ENCODE measurements at places on chromosomes 6 and 20.

DNA sequence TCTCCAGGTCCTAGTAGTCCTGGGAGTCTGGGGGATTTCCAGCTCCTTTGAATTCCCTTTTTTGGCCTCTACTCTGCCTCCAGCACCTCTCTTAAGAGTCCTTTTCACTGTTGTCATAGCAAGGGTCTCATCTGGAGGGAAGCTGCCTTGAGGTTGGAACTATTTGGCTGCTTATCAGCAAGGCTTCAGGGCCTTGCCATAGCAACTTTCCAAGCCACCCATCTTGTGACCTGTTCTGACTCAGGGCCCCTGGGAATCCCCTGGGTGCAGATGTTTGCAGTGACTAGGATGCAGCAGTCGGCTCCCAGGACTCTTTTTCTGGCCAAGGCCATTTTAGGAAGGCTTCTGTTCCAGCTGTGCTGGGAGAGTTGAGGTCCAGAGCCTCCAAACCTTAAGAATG is 12.4 kb downstream of the PKIG start:
- DNase-seq, result peak; percentile 33

GRCh38 chr20:54468082-54468481 is 7.3 kb upstream of the DOK5 start:
- no peak for DNase-seq

DNA sequence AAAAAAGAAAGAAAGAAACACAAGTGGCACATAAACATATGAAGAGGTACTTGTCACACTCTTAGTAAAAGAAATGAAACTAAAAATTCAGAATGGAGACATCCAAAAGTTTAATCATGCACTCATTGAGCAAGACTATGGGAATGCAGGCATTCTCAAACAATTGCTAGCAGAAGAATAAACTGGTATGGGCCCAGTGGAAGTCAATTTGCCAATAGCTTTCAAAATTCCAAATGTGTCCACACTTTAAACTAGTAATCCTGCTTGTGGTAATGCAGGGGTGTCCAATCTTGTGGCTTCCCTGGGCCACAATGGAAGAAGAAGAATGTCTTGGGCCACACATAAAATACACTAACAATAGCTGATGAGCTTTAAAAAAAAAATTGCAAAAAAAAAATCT is 97.4 kb downstream of the EPB41L2 start:
- peak; percentile 67 for DNase-seq

GRCh38 chr6:130118236-130118635 is 99.9 kb downstream of the L3MBTL3 start:
- no peak for DNase-seq

GRCh38 chr20:7387638-7388193 is 552.5 kb downstream of the HAO1 start:
- DNase-seq, result no peak

DNA sequence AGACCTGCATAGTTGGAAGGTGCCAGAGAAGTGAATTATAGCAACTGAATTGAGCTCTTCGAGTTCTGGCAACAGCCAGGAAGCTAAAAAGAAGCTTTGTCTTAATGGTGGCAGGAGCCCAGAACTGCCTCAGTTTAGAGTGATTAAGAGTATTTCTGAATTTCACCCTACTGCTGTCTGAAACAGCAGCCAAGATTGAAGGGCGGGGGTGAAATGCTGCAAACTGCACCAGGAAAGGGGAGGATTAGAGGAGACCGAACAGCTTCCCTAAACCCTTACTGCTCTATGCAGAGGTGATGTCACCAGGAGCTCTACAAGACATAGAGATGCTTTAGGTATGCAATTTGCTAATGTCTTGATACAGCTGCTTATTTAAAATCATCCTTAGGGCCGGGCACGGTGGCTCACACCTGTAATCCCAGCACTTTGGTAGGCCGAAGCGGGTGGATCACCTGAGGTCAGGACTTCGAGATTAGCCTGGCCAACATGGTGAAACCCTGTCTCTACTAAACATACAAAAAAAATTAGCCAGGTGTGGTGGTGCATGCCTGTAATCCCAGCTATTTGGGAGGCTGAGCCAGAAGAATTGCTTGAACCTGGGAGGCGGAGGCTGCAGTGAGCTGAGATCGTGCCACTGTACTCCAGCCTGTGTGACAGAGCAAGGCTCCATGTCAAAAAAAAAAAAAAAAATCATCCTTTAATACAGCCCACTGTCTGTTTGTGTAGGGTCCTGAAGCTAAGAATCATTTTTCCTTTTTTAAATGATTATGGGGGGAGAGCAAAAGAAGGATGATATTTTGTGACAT is 91.7 kb upstream of the IYD start:
- DNase-seq, result no peak

DNA sequence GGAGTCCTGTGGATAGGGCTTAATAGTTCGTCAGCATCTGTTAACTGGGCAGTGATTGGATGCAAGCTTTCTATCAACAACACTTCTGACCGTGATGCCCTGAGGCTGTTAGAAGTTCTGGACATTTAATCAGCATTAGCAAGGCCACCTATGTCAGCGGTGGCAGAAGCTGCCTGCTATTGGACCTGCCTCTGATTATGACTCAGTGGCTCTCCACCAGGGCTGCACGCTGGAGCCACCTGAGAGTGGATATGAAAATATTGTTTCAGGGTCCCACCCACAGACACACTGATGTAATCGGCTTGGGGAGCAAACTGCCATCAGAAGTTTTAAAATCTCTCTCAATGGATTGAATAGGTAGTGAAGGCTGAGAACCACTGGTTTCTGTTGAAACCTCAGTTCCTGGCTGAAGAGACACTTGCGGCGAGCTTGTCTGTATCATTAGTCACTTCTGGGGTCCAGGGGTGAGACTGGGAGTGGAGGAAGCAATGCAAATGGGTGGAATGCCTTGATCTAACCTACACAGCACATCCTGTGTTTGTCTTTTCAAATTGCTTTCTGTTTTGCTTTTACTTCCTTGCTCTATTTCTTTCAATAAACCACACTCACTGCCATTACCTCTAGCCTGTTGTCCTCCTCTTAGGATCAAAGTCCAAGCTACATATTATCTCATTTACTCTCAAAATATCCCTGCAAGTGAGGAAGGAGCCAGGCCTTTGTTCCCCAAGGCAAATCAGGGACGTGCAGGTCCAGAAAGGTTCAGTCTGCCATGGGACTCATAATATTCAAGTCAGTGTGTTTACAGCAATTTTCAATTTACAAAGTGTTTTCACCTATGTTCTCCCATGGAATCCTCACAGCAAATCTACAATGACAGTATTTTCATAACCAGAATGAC is 4.2 kb downstream of the CLIC5 start:
- no peak for DNase-seq

DNA sequence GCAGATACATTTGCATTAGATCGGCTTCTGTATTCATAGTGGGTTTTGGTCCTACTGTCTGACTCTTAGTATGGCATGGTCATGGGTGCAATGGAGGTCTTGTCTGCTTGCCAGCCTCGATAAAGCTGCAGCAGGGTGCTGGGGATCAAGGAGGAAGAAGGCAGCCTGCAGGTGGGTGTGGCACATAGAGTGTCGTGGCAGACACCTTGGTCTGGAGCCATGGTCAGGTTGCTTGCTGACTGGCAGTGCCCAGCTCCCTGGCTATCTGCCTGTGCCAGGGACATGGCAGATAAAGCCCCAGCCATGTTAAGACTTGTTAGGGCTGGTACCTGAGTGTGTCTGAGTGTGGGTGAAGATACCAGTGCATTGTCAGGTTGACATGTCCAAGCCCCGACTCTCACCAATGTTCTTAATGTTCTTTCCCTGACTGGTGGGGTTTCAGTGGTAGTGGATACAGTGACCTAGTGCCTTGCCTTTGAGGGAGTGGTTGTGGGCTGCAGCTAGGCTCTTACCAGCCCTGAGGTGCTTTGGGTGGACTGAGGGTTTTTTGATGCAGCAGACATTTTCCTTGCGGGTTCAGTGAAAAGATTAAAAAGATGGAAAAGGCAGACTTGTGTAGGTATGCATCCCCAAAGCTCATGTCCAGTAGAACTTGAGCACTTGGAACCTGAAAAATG is 1.8 kb downstream of the FAM83D start:
- no peak for DNase-seq

GRCh38 chr20:61127311-61128039 is 124.6 kb upstream of the CDH4 start:
- peak; percentile 90 for DNase-seq

DNA sequence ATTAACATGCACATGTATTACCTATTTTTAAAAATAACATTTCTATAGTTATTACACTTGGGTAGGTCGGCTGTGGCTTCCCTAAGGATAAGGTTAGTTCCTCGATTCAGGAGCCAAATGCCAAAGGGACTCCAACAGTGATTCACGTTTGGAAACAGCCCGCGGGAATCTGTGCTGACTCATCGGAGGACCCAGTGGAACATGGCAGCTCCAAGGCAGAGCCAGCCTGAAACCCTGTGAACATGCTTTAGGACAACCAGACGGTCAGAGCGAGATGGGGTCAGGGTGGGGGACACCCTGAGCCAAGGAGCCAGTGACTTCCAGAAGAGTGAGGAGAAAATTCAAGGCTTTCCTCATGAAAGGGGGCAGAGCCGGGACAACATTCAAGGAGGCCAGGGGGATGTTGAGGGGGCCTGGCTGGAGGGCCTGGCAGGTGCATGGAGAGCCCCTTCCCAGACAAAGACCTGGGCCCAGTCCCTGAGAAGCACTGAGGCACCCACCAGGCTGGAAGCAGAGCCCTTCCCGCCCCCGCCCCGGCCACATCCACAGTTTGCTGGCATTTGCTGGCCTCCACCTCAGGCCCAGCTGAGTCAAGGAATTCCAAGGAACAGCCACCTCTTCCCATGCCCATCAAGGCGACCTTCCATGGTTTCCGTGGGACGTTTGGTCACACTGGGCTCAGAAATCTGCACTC is 133.2 kb downstream of the SNX5 start:
- peak; percentile 74 for DNase-seq

DNA sequence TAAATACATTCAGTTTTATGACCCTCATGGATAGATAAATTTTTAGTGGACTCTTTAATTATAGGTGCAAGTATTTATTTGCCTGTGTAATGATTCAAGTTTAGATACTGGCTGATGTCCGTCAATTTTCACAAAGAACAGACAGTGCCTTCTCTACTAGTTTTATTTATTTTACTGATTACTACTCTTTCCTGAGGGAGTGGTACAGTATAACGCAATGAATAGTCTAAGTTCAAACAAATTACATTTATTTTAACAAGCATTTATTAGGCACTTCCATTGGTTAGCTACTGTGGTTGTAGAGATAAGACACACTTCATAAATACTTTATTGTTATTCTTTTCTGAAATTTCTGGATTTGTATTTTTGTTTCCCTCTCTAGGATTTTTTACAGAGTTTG is 74.3 kb downstream of the ADGRG6 start:
- no peak for DNase-seq

GRCh38 chr6:109794201-109794923 is 103.3 kb downstream of the FIG4 start:
- peak; percentile 88 for DNase-seq

DNA sequence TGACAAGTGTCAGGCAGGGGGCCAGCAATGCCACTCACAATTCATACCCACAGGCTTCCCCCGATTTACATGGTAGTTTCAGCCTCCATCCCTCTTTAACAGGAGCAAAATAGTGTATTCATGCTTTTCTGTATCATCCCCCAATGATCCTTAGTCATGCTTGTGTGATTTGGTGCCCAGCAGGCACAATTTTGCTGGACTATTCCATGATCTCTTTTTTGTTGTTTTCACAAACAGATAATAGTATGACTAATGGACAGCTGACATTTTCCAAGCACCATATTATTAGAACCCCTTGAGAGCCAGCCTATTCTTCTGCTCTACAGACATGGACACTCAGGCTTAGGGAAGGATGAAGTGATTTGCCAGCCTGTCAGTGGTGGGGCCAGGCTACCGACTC is 128.2 kb upstream of the RIPOR2 start:
- DNase-seq, result no peak

- no peak for DNase-seq
Observed at GRCh38 chr6:139219746-139220145, 72.1 kb downstream of the TXLNB start.

DNA sequence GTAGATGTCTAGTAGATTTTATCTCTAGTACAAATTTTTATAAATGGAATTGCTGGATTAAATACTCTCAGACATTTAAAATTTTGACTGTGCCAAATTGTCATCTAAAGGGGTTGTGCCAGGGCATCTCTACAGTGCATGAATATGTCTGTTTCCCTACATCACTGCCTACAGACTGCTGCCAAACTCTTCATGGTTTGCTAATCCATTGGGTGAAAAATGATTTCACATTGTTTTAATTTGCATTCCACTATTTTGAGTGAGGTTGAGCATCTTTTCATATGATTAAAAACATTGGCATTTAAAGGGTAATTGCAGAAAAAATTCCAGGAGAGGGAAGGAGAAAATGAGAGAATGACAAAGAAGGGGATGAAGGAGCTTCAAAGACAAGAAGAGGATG is 267.7 kb upstream of the RNF24 start:
- peak; percentile 52 for DNase-seq

DNA sequence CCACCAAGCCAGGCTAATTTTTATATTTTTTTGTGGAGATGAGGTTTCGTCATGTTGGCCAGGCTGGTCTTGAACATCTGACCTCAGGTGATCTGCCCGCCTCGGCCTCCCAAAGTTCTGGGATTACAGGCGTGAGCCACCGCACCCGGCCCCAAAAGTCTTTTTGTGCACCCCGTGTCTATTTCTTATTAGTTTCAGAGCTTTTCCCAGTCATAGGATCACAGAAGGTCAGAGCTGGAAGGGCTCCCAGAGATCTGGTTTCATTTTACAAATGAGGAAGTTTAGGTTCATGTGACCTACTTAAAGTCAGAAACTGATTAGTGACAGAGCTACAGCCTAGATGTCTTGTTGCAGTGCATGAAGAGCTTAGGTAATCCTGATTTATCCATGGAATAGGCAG is 1.6 kb upstream of the OGFRL1 start:
- peak; percentile 11 for DNase-seq

- no peak for DNase-seq
Observed at GRCh38 chr6:337805-338368, 45.6 kb downstream of the DUSP22 start.

DNA sequence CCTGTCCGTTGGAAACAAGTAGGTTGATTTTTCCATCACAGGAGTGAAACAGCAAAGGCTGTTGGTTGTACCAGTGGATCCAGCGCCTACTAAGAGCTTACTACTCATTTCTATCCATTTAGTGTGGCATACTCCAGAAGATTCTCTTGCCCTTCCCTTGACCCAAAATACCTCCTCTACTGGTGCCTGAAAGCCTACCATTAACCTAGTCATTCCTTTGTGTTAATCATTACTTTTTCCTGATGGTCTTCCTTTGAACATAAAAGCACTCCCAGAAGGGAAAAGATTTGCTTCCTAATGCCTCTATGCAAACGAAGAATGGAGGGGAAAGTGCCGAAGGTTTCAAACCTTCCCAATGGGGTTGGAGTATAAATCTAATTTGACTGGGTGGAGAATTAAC is 123.3 kb downstream of the QRSL1 start:
- DNase-seq, result no peak

- DNase-seq, result peak; percentile 66
Observed at GRCh38 chr20:8094415-8094818, 37.6 kb upstream of the PLCB1 start.

Data from fibroblast of skin of right quadriceps (primary cell).